ENCODE measurements at places on chromosomes 2 and 18.

GRCh38 chr2:28626891-28627421 lies 124.7 kb upstream of the PPP1CB start:
- no peak for DNase-seq

GRCh38 chr2:229037621-229038020 lies 233.5 kb downstream of the PID1 start:
- no peak for DNase-seq

DNA sequence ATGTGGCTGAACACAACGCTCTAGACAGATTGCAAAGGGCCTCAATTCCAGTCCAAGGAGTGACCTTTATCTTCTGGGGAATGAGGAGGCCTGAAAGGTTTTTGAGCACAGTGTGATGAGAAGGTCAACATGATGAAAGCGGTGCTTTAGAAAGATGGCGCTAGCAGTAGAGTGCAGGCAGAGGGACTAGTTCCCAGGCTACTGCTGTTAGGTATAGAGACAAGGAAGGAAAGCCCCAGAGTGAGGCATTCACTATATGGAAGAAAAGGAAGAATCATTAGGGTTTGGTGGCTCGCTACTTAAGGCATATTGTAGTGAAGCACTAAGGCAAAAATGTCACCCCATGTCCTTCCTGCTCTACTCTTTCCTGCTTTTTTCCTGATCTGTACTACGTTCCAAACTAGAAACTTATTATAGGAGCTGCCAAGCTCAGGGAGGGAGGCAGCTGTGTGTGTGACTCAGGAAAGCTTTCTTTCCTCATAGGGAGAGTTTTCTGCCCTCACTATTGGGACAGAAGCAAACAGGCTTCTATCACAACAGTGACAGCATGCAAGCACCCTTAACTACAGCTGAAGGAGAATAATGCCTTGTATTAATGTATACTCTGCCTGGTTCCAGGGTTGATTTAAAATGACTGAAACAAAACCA lies 160.8 kb upstream of the CAVIN2 start:
- no peak for DNase-seq

DNA sequence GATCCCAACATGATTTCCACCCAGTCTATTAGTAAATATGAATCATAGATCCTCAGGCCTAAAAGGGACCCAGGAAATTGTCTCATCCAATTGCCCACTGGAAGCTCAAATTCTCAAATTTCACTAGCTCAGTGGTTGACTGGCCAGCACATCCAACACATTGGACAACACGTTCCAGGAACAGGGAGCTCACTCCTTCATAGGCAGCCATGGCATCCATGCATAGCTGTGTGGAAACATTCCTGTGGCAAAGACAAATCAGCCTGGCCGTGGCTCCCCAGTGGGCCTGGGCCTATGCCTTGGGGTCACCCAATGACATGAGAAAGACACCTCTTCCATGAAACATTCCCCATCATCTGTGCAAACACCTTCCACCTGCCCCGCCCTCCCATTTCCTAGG lies 261.1 kb downstream of the ANAPC1 start:
- no peak for DNase-seq

DNA sequence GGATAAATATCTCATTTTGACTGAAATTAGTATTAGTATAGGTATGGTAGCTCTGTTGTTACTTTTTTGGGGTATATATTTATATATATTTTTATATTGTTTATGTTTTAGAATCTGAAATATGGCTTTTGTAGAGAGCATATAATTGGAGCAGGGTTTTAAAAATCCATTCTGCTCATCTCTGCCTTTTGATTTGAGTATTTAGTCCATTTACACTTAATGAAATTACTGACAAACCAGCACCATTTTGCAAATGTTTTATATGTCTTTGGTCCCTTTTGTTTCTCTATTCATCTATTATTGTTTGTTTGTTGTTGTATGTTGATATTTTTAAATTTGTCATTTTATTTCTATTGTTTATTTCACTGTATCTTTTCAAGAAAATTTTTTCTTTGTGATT lies 30.7 kb downstream of the PTPN4 start:
- no peak for DNase-seq

GRCh38 chr18:32877371-32877770 lies 104.5 kb upstream of the KLHL14 start:
- no peak for DNase-seq

GRCh38 chr2:238573065-238573778 lies 146.5 kb downstream of the ASB1 start:
- peak; percentile 12 for DNase-seq

- no peak for DNase-seq
These were observed 43.2 kb downstream of the C2orf76 start for GRCh38 chr2:119323459-119323858.
